ENCODE measurements at places on chromosomes 1 and 21.
A peak's percentile ranks its signal among the peaks of the same experiment; 100 is the strongest.

DNA sequence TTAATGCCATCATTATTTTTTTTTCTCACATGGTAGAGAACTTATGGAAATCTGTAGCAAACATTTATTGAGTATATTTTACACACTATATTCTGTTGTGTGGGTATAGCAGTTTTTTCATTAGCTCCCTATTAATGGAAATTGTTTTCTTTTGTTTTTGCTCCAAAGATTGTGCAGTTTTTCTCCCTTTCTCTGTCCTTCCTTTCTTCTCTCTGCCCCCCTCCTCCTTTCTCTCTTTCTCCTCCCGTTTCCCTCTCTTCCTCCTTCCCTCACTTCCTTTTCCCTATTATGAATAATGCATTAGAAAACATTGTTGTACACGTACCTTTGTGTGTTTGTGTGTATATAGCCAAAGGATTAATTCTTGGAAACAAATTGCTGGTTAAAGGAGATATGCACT, 20.6 kb downstream of the CDC73 start:
- no peak for DNase-seq

- DNase-seq, result no peak
Observed at GRCh38 chr21:41345934-41346685, 15.7 kb upstream of the MX2 start.

DNA sequence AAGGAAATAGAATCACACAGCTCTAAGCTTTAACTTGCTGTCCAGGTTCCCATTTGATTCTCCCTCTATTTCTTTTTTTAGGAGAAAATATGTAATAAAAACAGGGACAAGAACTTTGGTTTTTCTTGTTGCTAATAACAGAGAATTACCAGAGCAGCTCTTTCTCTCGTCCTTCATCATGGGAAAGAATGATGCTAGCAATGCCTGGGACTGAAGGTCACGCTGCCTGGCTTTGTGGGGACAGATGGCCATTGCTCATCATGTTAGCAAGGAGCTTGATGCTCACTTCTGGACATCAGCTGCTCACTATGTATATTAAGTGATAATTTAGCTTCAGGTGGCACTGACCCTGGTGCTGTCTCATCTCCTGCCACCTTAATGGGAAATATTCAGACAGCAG, 77.3 kb upstream of the AKT3 start:
- DNase-seq, result no peak

- no peak for DNase-seq
Observed at GRCh38 chr1:159408862-159409400, 23.1 kb upstream of the OR10J4 start.

- no peak for DNase-seq
Observed at GRCh38 chr1:17759114-17759513, 4.0 kb downstream of the ACTL8 start.

- no peak for DNase-seq
Observed at GRCh38 chr1:165877940-165878556, 50.6 kb downstream of the UCK2 start.

- DNase-seq, result peak; percentile 12
Observed at GRCh38 chr1:155192346-155193274, 15.1 kb downstream of the THBS3 start.

DNA sequence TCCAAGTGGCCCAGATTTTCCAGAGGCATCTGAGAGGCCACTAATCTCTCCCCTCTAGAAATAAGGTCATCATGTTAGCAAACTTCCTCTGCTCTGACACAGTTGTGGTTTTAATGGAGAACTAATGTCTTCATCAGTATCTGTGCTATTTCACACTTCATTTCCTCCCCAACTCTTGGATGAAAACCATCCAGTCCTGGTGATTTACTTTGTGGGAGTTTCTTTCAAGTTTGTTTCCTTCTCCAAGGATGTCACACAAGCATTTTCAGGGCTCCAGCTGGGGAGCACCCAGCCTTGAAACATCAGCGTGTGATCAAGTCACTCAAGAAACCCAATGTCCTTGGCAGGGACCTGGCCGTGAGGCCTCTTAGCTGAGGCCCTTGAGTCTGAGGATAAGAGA, 38.8 kb downstream of the TBX15 start:
- DNase-seq, result no peak

DNA sequence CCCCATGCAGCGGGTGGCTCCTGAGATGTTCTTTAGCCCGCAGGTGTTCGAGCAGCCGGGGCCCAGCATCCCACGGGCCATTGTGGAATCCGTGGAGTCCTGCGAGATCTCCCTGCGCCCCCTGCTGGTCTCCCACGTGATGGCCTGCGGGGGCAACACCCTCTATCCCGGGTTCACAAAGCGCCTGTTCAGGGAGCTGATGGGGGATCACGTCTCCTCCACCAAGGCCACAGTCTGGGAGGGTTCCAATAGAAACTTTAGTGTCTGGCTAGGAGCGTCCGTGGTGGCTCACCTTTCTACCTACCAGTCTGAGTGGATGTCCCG, 71.0 kb downstream of the ACTL8 start:
- no peak for DNase-seq

GRCh38 chr1:198099755-198100154, 57.0 kb upstream of the NEK7 start:
- DNase-seq, result no peak

DNA sequence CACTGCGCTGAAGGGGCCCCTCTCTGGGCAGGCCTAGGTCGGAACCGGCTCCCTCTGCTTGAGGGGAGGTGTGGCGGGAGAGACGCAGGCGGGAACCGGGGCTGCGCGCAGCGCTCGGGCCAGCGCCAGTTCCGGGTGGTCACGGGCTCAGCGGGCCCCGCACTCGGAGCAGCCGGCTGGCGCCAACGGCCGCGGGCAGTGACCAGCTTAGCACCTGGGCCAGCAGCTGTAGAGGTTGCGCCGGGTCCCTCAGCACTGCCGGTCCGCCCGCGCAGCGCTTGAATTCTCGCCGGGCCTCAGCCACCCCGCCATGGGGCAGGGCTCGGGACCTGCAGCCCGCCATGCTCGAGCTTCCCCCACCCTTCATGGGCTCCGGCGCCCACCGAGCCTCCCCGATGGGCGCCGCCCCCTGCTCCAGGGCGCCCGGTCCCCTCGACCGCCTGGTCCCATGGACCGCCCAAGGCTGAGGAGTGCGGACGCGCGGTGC, 254.6 kb downstream of the COL11A1 start:
- no peak for DNase-seq

DNA sequence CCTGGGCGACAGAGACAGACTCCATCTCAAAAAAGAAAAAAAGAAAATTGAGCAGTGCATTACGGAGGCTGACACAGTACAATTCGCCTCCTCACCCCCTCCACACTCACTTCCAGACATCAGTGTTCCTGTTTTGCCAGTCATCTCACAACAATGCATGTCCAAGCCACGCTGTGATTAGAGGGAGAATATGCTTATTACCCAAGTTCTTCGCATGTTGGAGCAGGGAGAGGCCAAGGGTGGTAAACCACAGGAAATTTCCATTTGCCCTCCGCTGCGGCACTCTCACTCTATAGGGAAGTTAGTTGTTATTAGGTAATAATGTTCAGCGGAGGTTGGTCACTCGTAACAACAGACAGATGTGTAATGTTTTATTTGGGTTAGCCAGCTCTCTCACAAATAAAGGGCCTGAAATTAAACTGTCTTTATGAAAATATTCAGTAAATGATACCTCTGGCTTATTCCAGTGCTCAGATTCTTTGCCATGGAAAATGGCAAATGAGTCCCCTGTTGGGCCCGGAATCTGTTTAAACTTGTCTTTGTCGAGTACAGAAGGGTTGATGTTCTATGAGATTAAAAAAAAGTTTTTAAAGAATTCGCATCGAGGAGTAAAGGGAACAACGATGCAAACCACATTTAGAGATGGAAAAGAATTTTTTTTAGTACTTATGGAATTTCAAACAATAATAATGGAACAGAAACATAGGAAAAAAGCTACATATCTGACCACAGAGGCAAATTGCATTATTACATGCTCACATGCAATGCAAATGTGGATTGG, 33.1 kb downstream of the KCNJ15 start:
- no peak for DNase-seq

- DNase-seq, result no peak
Observed at GRCh38 chr1:50503515-50503914, 80.3 kb upstream of the DMRTA2 start.

DNA sequence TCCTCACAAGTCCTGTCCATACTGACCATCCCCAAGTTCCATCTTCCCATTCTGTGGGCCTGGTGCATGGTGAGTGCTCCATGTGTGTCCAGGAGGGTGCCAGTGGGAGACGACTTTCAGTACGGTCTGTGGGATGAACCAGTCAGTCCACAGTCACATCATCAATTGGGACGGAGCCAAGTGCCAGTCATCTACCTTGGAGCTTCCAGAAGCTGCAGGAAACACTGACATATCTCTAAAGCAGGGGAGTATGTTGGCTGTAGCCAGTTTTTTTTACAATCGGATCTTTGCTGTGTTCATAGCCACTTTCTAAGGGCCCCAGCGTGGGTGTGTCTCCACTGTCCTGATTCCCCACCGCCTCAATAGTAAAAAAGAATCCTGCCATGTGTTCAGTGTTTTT, 13.6 kb upstream of the TRIM17 start:
- no peak for DNase-seq

All from CD8-positive, alpha-beta memory T cell (primary cell).